CD4-positive, alpha-beta memory T cell (primary cell): ENCODE measurements at places on chromosomes 2 and 18. TPM values are rescaled to one million over a fixed set of nuclear protein-coding genes. Genes with fewer than 3 reads are reported as not detected.

DNA sequence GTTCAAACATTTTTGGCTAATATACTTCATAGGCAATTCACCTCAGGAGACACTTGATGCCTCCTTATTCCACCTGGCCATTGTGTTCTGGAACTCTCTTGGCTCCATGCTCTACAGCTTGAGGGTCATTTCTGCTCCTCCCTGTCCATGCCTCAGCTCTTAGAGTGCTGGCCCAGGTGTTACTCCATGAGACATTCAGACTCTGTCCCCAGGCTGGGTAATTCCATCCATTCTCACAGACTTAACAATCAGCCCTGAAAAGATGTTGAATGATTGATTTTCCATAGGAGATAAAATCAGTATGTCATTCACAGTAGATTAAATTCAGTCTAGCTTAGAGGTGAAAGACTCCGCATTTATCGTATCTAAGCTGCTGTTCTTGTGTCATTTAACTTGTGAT is 168.6 kb upstream of the CWC22 start:
- no peaks in the 10 kb centered on the region for H3K27me3 ChIP-seq
- DNase-seq: no peak
- no peaks in the 10 kb centered on the region for H3K4me1 ChIP-seq

DNA sequence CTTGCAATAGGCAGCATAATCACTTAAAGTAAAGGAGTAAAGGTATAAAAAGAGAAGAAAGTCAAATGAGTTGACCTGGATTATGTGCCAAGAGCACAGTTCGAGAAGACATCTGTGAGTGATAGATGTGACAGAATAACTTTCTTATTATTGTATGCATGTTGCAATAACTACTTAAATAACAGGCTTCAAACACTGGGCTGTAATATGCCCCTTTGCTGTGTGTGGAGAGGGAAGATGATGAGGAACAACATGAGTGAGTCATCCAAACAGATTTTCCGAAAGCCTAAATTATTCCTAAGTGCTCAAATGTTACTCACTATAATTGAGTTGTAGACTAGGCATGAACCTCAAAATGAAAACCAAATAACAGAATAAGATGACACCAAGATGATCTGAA is 328.1 kb downstream of the EXOC6B start:
- no peak overlapping the region for H3K4me3 ChIP-seq
- DNase-seq: no peak
- H3K27ac ChIP-seq: no peak overlapping the region
- no peaks in the 10 kb centered on the region for H3K4me1 ChIP-seq
- no peaks in the 10 kb centered on the region for H3K27me3 ChIP-seq

DNA sequence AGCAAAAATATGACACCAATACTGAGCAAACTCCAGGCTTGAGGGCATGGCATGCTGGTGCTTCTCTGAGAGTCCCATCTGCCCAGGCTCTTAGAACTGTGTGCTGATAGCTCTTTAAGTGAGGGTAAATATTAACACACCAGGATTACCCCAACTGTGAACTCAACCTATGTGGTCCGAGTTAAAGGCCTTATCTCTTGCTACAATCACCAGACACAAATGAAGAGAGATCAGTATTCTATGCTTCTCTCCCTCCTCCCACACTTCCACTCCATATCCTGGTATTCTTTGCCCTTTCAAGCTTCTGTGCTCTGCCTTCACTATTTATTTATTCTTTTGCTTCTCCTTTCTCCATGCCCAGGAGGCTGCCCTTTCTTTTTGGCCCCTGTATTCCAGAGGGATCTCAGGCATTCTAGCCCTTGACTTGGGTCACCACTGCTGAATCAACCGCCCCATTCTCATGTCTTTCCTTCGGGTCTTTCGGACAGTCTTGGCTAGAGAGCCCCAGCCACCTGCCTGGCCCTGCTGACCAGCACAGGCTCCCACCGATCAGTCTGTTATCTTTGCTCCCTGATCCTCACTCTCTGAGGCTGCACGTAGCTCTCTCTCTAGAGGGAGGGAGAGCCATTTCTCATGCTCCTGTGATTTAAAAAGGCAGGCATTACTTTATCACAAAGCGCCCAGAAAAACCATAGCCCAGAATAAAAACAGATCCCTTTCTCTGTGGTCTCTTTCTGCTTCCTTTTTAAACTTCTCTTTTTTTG is 17.2 kb upstream of the HK2 start:
- H3K4me1 ChIP-seq: no peaks in the 10 kb centered on the region
- H3K27me3 ChIP-seq: no peaks in the 10 kb centered on the region
- H3K27ac ChIP-seq: no peak overlapping the region
- no peak overlapping the region for H3K4me3 ChIP-seq
- DNase-seq: no peak

Gene STARD6
- not detected for total RNA-seq

DNA sequence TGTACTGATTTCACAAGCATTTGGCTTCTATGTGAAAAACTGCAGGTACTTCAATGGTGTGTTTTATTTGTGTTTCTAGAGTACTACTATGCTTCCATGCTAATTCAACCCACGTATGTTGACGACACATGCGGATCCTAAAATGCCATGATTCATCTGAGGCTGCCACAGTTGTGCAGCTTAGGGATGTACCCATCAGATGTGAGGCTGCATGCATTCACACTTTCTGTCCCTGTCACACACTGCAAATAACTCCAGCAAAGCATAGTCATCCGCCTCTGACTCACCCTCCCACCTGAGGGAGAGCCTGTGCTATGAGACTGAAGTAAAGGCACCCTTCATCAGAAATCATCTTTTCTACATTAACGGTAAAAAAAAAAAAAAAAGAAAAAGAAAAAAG is 22.1 kb upstream of the SERTAD2 start:
- H3K27ac ChIP-seq: no peak overlapping the region
- H3K27me3 ChIP-seq: no peaks in the 10 kb centered on the region
- no peak overlapping the region for H3K4me3 ChIP-seq
- no peaks in the 10 kb centered on the region for H3K36me3 ChIP-seq
- no peaks in the 10 kb centered on the region for H3K4me1 ChIP-seq

Gene KLF11
- total RNA-seq: 7.0 TPM

DNA sequence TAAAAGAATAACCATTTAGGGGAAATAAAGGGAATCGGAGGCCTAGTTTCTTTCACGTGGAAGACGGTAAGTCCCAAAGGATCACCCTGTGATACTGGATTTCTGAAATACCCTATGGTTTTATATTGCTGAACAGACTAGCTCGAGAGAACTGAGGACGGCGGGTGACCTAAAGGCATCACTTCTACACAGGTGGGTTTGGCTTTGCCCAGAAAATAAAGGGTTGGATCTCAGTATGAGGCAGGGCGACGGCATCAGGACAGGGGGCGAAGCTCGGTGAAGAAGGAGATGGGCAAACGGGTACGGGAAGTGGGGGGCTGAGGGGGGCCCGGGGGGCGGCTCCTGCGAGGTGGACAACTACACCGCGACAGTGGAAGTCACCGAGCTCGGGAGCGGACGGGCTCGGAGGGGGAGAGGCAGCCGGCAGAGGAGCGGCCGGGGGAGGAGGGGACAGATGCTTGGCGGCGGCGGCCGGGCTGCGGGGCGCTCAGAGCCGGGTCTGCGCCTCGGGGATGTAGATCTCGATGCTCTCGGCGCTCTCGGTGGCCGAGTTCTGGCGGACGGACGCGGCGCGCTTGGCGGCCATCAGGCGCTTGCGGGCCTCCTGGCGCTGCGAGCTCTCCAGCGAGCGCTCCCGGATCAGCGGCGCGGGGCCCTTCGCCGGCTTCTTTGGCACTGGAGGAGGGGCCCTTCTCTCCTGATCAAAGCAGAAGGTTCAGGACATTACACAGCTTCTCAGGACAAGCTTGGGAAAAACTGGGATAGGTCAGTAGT is 48.9 kb downstream of the TGIF1 start:
- no peak for DNase-seq
- H3K36me3 ChIP-seq: no peaks in the 10 kb centered on the region
- H3K4me3 ChIP-seq: no peak overlapping the region
- H3K27ac ChIP-seq: no peak overlapping the region
- peaks cover 24% of the 10 kb centered on the region for H3K27me3 ChIP-seq

DNA sequence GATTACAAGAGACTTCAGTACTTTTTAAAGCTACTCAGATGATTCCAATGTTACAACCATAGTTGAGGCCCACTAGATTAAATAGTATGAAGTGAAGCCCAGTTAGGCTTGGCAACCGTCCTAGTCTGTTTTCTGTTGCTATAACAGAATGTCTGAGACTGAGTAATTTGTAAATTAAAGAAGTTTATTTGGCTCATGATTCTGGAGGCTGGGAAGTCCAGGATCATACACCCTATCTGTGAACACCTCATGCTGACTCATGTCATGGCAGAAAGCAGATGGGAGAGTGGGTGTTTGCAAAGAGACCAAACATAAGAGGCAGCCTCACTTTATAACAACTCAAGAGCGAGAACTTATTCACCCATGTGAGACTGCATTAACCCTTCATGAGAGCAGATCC is 63.1 kb downstream of the CCDC150 start:
- no peak for DNase-seq
- H3K4me3 ChIP-seq: no peak overlapping the region
- no peak overlapping the region for H3K27ac ChIP-seq
- H3K4me1 ChIP-seq: no peaks in the 10 kb centered on the region
- H3K27me3 ChIP-seq: no peaks in the 10 kb centered on the region

DNA sequence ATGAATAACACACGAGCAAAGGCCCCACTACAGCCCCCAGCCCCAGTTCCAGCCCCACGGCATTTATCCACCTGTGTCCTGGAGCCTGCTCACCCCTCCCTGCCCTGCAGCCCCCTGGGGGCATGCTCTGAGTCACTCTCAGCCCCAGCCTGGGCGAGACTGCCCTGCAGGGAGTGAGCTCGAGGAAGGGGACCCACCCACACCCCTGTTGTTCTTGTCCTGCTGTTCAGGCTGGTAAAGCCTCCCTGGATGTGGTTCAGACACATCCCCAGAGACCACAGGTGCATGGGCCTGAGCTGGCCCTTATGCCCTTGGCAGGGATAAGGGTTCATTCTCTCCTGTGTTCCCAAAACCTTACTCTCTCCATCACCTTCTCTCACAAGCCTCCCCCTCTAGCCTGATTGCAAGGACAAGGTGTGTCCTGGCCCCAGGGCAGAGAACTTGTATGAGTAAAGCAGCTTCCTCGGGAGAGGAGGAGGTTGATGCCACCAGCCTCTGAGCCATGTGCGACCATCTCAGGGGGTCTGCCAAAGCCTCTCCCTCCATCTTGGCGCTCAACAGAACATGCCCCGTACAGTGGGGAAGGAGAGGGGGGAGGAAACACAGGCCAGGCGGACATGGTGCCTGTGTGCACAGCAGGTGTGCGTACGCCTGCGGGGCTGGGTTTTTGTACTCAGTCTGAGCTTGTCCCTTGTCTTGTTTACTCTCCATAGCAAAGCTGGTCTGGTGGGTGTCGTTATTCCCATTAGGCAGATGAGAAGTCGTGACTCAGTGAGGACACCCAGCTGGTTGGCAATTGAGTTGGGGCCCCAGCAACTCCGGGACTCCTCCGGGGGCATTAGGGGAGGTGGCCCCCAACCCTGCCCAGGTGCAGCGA is 64.4 kb downstream of the CIB4 start:
- DNase-seq: no peak
- H3K36me3 ChIP-seq: no peaks in the 10 kb centered on the region
- H3K4me1 ChIP-seq: no peaks in the 10 kb centered on the region
- H3K27me3 ChIP-seq: no peaks in the 10 kb centered on the region
- no peak overlapping the region for H3K27ac ChIP-seq

Gene REEP1
- total RNA-seq: 0.15 TPM

DNA sequence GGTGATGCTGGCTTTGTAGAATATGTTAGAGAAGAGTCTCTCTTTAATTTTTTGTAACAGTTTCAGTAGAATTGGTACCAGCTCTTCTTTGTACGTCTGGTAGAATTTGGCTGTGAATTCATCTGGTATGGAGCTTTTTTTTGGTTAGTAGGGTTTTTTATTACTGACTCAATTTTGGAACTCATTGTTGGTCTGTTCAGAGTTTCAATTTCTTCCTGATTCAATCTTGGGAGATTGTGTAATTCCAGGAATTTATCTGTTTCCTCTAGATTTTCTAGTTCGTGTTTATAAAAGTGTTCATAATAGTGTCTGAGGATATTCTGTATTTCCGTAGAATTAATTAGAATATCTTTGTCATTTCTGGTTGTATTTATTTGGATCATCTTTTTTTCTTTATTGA is 943.5 kb downstream of the TRIB2 start:
- no peak overlapping the region for H3K27ac ChIP-seq
- H3K27me3 ChIP-seq: no peaks in the 10 kb centered on the region
- no peak overlapping the region for H3K4me3 ChIP-seq
- H3K4me1 ChIP-seq: no peaks in the 10 kb centered on the region

- H3K4me3 ChIP-seq: no peak overlapping the region
- no peaks in the 10 kb centered on the region for H3K36me3 ChIP-seq
- DNase-seq: no peak
Observed at GRCh38 chr2:214128040-214128439, 282.8 kb upstream of the VWC2L start.

Gene TRAK2
- total RNA-seq: 46.8 TPM

DNA sequence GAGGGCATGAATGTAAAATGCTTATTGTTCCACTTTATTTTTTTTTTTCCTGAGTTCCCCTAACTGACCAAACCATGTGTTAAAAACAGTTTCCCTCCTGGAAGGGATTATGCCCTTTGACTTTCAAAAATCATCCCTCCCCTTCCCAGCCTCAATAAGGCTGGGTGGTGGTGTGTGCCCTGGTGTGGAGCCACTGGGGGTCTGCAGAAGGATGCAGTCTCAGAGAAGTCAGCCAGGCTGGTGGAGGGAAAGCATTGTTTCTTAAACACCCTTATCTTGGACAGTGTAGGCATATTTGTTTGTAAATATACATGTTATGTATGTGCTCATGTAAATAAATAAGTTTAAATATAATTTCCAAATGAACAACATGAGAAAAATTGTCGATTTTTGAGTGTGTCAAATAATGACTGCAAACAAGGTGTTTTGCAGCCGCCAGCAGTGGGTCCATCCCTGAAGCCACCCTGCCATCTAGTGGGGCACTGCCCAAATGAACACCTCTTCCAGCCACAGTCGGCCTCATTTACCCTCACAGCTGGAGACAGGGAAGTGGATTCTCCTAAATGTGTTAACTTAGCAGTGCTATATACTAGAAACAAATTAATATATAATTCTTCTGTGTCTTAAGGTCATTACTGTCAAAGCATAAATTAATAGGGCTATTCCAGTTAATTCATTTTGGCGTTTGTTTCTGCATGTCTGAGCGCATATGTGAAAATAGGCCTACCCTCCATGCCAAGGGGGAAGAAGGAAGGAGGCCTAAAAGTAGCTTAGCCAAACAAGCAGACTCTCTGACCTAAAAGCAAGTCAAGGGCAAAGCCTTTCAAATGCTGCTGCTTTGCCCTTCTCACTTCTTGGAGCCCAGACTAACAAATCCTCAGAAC is 209.6 kb upstream of the PIK3C3 start:
- DNase-seq: no peak
- H3K36me3 ChIP-seq: no peaks in the 10 kb centered on the region
- H3K27me3 ChIP-seq: no peaks in the 10 kb centered on the region

Gene PTPN18
- total RNA-seq: 67.2 TPM

Gene ATP8B1
- not detected for total RNA-seq

DNA sequence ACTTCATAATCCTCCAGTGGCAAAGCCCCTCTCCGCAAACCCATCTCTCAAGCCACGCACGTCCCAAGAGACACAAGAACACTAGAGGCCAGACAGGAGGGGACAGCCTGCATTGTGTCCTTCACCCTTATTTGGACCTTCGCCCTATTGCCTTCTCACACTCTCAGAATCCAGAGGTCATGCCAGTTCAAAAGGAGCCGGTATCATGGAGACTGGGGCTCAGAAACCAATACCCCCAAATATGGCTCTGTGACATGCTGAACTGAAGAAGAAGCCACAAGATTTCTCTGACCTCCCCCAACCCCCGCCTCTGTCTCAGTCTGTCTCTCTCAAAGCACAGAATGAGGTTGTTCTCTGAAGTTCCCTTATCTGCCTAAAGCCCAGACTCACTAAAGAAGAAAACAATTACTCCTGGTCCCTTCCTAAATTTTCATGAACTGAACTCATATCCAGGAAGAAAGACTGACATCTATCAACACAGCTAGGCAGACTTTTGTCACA is 19.2 kb upstream of the SPATA3 start:
- H3K27ac ChIP-seq: no peak overlapping the region
- peaks cover 44% of the 10 kb centered on the region for H3K4me1 ChIP-seq
- no peaks in the 10 kb centered on the region for H3K27me3 ChIP-seq
- H3K36me3 ChIP-seq: no peaks in the 10 kb centered on the region
